ENCODE measurements at places on chromosomes 5 and 9.

DNA sequence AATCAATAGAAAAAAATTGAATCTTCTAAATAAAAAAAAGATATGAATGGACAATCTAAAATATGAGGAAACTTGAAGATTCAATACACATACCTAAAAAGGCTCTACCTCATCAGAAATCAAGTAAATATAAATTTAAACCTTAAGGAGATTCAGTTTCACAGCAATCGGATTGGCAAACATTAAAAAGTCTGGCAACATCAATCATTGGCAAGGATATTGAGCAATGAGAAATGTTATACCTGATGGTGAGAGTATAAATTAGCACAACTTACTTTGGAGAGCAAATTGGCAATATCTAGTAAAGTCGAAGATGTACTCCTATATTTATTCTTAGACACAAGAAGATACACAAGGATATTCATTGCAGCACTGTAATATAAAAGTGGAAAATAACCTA, 274.3 kb upstream of the EFNA5 start:
- DNase-seq, result no peak

GRCh38 chr9:72577212-72577753, 55.9 kb downstream of the TMC1 start:
- DNase-seq, result no peak

DNA sequence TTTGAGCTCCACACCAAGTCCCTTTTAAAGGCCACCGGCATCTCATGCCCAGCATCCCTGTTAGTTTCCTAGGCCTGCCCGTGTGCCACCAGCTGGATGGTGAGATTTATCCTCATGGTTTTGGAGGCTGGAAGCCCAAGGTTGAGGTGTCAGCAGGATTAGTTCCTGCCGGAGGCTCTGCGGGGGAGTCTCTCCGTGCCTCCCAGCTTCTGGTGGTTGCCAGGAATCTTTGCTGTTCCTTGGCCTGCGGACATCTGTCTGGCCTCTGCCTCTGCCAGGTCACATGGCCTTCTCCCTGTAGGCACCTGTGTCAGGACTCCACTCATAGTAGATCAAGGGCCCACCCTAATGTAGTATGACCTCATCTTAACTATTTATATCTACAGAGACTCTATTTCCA, 45.4 kb downstream of the JADE2 start:
- DNase-seq, result no peak

DNA sequence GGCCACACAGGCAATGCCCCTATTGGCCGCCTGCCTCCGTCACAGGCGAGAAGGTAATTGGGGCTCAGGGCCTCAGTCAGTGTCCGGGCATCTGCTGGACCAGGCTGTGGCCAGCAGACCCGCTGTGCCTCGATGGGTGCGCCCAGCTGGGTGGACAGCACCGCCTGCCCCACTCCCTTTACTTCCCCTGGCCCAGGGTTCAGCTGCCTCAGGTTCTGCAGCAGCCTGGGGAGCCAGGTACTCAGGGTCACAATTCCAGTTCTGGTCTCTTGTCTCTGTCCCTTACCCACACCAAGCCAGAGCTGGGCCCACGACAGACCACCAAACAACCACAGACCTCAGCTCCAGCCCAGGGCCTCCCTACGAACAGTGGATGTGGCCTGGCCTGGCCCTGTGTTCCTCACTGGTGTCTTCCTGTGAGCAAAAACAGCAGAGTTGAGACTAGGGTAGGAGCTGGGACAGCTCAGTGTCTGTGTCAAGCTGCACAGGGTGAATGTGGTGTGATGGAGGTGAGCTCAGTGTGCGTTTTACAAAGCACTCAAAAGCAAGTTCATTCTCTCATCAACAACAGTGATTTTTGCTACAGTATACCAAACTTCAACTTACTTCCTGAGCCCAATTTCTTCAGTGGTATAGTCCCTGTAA, 33.4 kb upstream of the SUSD3 start:
- DNase-seq, result no peak

DNA sequence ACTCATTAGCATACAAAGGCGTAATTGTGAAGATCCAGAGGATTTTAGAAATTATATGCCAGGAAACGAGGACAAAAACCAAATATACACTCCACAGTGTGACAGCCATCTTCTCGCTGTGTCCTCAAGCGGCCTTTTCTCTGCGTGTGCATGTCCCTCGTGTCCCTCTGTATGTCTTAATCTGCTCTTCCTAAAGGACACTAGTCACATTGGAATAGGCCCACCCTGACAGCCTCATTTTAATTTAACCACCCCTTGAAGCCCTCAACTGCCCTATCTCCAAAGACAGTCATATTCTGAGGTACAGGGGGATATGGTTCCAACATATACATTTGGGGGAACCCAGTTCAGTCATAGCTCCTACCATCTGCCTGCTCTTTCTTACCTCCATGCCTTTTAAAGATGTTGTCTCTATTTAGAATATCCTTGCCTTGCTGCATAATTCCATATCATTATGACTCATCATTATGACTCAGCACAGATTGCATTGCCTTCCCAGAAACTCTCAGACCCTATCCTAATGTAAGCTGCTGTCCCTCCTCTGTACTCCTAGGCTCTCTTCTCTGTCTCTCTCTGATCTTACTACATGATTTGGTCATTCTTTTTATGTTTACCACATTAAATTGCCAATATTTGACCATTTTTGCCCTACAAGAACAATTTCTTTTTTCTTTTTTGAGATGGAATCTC, 210.9 kb downstream of the AOPEP start:
- no peak for DNase-seq

DNA sequence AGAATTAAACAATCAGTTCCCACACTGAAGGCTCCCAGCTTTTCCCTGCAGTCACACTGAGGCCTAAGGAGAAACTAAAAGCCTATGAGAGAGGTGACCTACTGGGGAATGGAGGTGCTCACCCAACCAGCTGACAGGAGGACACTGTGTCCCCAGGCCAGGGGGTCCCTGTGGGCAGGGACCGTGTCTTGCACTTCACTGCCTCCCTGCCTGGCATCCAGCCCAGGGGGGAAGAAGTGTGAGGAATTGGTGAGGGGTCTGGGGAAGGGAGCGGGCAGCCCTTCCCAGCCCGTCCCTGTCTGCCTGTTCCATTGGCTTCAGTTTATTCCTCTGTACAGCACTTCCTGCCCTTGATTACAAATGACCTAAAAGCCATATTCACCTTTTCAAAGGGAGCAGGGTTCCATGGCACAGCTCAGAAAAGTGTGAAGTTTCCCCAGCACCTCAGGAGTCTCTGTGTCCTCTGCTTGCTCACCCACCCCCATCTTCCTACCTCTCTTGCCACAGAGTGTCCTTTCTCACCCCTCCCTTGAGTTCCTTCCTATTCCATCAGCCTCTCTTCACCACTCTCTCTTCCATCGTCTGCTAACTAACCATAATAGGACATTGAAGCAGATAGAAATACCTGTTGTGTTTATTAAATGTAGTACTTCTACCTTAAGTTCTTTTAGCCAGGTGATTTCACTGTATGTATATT, 12.9 kb downstream of the OTULINL start:
- DNase-seq, result no peak

- DNase-seq, result no peak
Observed at GRCh38 chr9:3916984-3917383, 382.9 kb downstream of the GLIS3 start.

- DNase-seq, result no peak
Observed at GRCh38 chr9:112056996-112057395, 118.1 kb downstream of the SUSD1 start.

DNA sequence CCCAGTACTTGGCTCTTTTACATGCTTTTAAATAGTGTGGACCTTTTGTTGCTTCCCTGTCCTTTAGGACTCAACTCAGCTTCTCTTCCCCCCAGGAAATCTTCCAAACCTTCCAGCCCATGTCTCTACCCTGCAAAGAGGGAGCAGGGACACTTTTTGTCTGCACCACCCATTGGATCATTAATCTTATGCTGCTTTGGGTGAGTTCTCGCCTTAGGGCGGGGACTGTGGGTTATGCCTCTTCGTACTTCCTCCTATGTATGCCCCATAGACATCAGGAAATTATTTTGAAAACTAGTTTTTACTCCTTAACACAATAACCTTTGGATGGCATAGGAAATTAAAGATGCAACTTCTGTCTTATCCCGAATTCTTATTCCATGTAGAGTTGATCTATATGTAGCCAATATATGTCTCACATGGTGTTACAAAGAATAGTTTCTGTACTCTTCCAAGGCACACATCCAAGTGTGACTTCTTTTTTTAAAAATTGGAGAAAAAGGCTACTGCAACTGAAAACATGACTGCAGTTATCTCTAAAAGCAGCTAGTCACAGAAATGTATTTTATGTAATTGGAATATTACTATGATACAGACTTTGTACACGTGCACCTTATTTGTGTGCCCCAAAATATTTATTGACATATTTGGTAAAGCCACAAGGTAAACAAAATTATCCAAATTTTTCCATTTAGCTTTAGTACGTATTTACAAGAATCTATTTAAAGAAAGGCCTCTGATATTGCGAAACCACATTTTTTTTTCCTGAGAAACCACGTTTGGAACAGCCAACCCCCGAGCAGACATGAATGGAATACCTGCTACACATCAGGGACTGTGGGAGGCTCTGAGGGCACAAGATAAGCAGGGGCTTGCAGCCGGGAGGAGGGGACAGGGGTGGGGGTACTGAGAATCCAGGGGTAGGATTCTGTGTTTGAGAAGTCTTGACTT, 133.6 kb downstream of the WDR41 start:
- DNase-seq, result no peak
